ENCODE measurements at places on chromosomes 1 and 21. TPM values are rescaled to one million over a fixed set of nuclear protein-coding genes. Genes with fewer than 3 reads are reported as not detected.

The IL10 gene
- total RNA-seq = 0.18 TPM

The SLC1A7 gene
- 0.35 TPM for total RNA-seq

The MIXL1 gene
- not detected for total RNA-seq

The HCRTR1 gene
- total RNA-seq = not detected

The DMBX1 gene
- not detected for total RNA-seq

The IVL gene
- not detected for total RNA-seq

The ZBTB8A gene
- total RNA-seq = 2.8 TPM

DNA sequence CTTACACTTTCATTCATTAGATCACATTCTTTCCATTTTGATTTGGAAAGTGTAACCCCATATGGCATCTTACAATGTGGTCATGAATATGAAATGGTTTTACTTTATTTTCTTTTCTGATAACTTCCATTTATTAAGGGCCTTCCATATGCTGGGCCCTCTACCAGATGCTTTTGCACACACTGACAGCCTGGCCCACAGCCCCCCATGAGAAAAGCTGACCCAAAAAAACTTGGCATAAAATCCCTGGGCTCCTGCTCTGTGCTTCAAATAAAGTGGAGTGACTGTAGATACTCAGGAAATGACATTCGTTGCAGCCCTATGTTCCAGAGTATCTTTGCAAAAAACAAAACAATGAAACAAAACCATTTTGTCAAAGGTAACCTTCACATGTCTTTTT, 48.8 kb downstream of the PRDX6 start:
- no peak for DNase-seq

DNA sequence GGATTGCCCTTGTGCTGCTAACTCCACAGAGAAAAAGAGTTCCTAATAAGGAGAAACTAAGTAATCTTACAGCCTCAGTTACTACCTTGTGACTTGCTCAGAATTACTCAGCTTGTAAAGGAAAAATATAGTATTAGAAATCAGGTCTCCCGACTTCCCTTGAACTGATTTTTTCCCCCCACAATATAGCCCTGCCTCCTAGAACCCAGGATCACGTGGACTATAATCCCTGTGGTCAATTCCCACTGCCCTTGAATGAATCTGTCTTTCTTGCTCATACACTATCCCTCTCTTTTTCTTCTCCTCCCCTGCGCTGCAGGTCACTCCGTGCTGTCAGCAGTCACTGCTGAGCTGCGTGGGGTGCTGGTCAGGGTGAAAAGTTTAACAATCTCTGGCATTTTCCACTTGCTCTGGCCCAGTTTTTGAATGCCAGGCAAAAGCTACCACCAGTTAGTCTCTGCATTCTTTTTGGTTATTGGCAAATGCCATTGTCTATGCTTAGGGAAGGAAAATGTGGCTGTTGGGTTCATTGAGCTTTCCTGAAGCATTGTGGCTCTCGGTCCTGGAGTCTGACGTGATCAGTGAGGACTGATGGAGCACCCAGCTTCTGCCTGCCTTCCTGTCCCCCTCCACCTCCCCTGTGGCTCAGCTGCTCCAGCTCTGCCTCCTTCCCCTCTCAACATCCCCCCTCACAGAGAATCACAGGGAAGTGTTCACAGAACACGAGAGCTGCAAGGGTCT, 1.9 kb upstream of the MYOC start:
- DNase-seq = peak; percentile 74

- DNase-seq = no peak
Measured at GRCh38 chr1:49208712-49209111, 432.0 kb upstream of the BEND5 start.

GRCh38 chr1:16461681-16462080, 21.2 kb downstream of the NECAP2 start:
- DNase-seq = no peak

GRCh38 chr1:29453502-29454240, 217.3 kb downstream of the PTPRU start:
- no peak for DNase-seq

DNA sequence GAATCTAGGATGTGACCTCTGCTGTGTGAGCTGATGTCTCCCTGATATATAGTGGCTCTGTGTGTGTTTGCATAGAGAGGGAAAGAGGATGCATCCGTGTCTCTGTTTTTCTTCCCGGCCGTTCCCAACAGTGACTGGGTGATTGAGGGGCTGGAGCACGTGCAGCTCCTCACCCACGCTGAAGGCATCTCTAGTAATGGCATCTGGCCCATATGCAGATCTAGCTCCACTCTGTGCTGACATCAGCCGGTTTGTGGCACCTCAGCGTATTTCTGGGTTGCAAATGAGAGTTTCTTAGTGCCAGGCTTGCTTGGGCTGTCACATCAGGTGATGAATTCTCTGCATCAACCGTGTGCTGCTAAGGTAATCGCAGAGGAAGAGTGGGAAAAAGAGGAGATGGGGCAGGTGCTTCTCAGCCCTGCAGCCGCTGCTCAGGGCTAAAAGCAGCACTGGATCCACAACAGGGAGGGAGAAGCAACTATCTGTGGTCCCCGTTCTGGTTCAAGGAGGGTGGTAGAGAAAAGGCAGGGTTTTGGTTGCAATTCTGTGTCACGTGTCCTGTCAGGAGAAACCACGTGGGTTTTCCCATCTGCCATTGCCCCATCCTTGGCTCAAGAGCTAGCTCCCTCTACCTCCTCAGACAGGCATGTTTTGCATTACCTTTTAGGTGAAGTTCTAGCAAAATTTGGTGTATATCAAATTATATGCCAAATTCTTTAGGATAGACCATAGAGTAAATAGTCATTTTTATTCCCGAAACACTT, 282.9 kb downstream of the PBX1 start:
- DNase-seq = no peak

GRCh38 chr1:213681788-213682340, 305.9 kb upstream of the PROX1 start:
- DNase-seq = no peak

GRCh38 chr1:164771041-164771618, 212.1 kb downstream of the PBX1 start:
- no peak for DNase-seq

GRCh38 chr1:207603777-207604176, 41.2 kb upstream of the CR1L start:
- DNase-seq = no peak

GRCh38 chr1:110228869-110229268, 18.8 kb downstream of the KCNC4 start:
- DNase-seq = no peak

DNA sequence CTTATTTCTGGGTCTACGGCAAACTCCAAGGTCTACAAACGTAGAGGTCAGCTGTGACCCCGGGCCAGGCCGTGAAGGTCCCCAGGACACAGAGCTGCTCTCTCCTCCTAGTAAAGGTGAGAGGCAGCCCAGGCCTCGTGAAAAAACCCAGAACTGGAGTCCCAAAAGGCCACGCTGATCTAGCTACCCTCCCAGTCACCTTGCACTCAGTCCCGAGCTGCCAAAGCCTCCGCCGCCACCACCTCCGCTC, 125 bp downstream of the ATP5PF start:
- DNase-seq = no peak

DNA sequence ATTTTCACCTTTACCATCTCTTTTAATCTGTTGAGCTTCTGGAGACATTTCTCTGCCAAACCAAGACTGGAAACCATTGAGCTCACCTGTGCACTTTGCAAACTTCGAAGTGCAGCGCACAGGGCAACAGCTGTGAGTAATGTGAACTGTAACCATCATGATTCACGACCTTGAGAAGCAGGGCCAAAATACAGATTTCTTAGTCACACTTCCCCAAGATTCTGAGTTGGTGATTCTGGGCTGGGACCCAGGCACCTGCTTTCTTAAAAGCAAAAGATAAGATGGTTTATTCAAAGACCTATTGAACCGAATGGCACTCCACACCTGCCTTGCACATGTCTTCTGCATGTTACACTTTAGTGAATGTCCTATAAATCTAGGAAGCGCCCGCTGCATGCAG, 10.2 kb downstream of the AGTRAP start:
- DNase-seq = no peak

DNA sequence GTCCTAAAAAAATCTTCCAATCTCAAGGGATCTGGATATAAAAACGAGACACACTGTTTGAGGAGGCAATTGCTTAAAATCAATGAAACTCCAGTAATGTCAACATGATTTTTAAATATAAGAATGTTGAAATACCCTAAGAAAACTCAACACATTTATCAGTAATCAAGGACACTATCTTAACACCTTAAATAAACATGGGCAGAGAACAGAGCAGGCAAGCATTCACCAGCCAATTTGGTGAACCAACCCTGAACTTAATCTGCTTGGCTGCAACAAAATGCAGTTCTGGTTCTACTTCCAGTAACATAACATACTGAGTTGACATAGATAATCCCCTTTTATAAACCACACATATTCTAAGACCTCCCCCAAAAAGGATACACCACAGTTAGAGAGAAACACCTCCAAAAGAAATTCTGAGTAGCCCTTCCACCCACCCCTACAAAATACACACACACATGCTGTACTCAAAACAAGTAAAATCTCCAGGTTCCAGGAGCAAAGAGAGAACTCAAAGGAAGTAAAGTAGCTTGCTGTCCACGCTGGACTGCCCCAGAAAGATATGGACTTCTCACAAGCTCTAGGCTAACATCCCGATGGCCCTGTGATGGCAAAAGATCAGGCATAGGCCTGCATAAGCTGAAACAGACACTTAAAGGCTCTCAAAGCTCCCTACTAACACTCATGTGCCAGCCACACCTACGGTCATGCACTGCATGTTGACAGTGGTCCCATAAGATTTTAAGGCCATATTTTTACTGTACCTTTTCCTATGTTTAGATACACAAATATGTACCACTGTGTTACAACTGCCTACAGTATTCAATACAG, 30.5 kb downstream of the TP53BP2 start:
- no peak for DNase-seq

GRCh38 chr1:167453123-167453522, 65.2 kb downstream of the CD247 start:
- no peak for DNase-seq

GRCh38 chr1:207890136-207890738, 20.7 kb downstream of the CD34 start:
- peak; percentile 55 for DNase-seq

DNA sequence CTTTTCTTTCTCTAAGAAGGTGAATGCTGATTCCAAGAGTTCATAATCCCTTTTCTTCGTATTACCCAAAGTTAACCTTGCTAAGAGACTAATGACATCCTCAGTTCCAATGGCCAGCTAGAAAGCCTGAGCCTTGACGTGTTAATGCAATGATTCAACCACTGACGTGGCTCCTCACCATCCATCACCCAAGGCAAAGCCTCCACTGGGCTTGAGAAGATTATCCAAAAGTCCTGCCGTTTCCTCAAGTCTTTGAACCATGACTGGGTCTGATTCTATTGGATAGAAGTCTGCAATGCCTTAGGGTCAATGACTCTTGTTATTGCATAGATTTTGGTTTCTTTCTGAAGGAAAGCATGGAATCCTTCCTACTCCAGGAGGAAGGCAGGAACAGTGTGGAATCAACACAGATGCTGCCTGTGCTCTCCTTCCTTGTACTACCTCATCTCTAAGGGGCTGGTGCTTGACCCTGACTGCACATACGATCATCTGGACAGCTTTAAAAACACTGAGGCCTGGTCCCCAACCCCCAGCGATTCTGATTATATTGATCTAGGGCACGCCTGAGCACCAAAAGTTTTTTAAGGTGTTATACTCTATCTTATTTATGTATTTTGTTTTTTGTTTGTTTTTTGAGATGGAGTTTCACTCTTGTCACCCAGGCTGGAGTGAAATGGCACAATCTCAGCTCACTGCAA, 69.3 kb upstream of the ANGPTL1 start:
- DNase-seq = no peak

DNA sequence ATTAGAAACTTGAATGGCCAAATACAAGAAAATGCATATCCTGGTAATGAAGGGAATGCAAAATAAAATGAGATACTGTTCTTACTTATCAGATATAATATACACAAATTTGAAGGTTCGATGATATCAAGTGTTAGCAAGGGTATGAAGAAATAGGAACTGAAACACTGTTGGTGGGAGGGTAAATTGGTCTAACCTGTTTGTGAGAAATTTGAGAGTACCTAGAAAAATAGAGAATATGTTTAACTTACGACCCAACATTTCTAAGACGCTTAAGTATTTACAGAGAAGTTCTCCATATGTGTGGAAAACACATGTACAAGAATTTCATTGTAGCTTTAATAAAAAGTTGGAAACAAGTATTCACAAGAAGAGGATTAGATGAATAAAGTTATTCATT, 25.9 kb downstream of the ATG4C start:
- no peak for DNase-seq

DNA sequence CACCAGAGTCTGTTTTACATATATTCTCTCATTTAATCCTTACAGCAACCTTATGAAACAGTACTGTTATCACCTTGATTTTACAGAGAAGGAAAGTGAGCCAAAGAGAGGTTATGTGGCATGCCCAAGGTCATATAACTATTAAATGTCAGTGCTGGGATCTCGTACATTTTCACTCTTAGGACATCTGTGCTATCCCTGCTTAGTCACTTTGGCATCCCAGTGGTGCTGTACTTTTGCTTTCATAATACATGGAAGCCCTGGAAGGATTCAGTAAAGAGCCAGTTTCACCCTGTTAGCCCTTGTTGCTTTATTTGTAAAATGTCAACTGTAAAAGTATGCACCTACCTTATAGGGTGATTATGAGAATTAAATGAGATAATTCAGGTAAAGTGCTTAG, 104.4 kb downstream of the NFIA start:
- no peak for DNase-seq

- peak; percentile 46 for DNase-seq
Measured at GRCh38 chr1:241985787-241986186, 13.1 kb downstream of the MAP1LC3C start.

DNA sequence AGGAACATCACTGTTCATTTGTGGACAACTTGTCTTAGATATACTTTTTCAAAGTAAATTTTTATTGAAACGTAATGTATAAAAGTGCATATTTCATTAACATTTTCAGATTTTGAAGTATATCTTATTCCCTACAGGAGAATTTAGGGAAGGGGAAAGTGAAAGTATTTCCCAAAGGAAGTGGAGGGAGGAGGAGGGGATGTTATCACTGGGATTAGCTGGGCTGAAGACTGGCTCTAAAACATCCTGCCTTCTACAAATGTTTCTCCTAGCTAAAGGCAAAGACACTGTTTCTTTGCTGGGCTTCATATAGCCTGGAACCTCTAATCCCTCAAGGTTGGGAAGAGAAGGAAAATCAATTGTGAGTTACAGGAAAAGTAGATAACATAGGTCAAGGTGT, 7.1 kb upstream of the ZNF697 start:
- DNase-seq = no peak

DNA sequence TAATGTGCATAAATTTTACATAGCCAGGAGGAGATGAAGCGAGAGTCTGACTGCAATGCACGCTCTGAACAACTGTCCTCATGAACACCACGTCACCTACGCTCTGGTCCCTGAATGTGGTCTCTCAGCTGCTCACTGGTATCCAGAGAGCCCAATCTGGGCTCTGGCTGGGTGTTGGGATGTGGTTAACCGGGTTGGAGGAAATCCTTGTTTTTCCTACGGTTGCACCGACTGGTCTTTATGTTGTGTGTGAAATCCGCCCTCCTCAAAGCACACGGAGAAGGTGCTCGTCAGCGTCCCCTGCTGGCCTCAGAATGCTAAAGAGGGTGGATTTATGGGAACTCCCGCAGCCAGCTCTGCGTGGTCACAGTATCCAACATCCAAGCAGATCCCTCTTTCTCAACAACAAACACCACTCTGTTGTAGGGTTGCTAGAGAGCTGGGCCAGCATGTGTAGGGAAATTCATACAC, 51.8 kb upstream of the FAM89A start:
- no peak for DNase-seq

- no peak for DNase-seq
Measured at GRCh38 chr1:19307794-19308508, 4.0 kb downstream of the AKR7A2 start.

- DNase-seq = no peak
Measured at GRCh38 chr1:226584164-226584563, 35.6 kb downstream of the STUM start.

GRCh38 chr1:33985656-33986055, 121.8 kb downstream of the HMGB4 start:
- no peak for DNase-seq

Measured in left lobe of liver (tissue), 2 donors.